Stimulated activated CD8-positive, alpha-beta memory T cell treated with anti-CD3 and anti-CD28 coated beads, Interleukin-4, amount 100 ng/mL, for 48 hours (primary cell): ENCODE measurements at places on chromosomes 2 and 18.

- DNase-seq, result no peak
Observed at GRCh38 chr2:217936952-217937351, 65.8 kb downstream of the TNS1 start.

GRCh38 chr2:44713170-44713569 is 228.3 kb upstream of the SIX3 start:
- DNase-seq, result no peak

DNA sequence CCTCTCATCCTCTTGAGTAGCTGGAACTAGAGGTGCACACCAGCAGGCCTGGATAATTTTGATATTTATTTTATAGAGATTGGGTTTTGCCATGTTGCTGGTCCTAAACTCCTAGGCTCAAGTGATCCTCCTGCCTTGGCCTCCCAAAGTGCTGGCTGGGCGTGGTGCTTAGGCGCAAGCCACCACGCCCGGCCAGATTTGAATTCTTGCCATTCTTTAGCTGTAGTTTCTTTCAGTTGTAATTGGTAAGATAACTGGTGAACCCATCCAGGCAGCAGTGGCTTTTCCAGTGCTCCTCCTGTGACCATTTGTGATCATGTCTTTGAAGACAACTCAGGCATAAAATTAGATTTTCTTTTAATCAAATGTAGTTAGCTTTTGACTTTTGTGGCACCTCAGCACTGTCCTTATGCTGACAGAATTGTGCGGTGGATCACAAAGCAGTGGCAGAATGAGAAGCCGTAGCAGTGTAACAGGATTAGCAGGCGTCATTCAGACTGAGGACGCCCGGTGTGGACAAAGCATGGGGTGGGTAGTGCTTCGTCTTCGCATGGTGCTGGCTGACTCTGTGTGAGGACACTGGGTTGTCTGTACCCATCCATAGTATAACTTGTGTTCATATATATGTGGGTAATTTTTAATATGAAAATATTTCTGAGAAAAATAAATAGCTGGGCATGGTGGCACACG is 30.0 kb upstream of the TOGARAM2 start:
- DNase-seq, result no peak

DNA sequence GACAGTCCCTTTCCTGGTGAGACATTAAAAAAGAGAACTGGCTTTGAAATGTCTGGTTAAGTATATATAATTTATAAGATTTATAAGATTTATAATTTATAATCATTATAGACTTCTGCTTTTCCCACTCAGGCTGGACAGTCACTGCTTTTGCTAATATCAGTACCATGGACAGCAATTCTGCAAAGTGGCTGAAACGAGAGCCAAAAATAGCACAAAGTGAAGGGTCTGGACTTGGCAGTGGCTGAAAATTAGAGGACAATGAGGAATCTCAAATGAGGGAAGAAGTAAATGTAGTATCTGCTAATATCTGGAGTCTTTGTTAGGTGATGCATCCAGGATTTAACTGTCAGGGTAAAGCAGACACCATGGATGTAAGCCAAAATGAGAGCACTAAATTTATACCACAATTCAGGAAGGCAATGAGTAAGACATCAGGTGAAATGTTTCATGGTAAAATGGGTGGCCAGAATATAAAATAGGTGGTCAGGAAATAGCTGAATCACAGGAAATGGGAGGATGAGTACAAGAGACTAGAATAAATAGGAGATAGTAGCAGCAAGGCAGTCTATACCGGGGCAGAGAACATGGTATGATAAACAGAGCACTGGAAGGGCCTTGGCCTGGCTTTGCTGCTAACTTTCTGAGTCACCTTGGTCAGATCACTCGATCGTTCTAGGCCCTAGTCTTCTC is 39.6 kb upstream of the BOD1L2 start:
- no peak for DNase-seq

DNA sequence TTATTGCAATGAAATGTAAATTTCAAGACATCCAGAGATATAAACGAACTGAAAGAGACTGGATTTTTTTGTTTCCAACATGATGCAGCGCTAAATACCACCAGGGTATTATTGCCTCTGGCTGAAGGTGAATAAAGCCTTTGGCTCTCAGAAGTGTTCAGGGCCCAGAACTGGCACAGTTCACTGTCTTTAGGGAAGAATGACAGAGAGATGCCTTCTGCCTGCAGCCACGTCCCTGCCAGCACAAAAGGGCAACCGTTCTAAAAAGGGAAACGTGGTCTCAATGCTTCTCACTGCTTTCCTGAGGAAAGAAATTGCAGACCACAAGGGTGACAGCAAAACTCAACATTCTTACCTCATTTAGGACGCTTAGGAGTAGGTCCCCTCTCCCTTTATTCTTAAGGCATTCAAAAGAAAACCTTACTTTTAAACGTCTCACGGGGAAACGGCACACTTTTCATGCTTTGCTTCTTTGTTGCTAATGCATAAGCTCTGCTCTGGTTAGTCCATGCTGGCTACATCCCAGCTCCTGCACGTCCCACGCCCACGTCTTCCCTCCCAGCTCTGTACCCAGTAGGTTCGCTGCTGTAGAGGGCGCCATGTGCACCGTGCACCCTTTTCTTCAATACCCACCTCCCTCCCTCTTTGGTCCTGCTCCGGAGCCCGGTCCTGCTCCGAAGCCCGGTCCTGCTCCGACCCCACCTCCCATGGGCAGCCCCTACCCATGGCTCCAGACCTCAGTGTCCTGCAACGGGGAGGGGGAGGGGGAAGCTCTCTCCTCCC is 171.0 kb downstream of the HRH4 start:
- DNase-seq, result no peak

GRCh38 chr2:42492691-42493467 is 903 bp downstream of the KCNG3 start:
- DNase-seq, result peak; percentile 46
